ENCODE measurements at places on chromosomes 3 and 15.

DNA sequence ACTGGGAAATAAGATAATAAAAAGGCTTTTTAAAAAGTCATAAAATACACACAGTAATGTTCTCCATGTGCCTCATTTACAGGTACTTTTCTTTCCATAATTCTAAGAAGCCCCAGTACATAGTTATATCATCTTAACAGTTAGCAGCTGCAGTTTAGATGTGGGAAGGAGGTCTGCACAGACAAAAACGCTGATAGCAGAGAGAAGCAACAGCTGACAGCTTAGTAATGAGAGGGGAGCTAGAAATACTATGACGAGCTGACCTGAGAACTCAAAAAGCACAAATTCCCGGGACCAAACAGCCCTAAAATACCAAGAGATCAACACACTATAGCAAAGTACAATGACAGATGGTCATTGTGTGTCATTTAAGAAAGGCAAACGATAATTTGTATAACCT, 36.7 kb upstream of the ARHGEF3 start:
- DNase-seq: no peak

DNA sequence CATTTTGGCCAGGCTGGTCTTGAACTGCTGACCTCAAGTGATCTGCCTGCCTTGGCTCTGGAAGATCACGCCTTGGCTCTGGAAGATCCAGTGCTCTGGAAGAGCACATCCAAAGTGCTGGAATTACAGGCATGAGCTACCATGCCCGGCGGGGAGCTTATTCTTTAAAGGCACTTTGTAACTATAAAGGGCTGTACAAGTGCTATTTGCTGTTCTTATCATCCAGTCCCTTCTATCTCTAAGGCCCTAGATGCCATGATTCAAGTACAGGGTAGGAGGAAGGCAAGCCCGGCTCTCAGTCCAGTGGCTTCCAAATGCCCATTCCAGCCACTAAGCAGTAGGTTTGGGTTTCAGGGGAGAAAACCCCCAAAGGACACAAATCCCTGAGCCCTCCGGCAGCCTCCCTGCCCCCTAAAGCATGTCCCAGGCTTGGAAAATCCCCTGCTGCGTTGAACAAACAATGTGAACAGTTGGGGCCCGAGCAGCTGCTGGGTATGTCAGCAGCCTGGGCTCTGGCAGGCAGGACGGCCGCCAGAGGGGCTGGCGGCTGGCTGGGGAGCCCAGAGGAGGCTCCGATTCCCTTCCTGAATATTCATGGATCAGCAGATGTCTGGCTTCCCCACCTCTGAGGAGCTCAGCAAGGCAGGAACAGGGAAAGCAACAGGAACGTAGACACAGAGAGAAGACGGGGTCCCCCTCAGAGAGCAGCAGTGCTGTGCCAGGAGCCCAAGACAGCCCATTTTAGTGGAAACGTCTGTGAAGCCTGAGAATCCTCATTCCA, 7.7 kb downstream of the IGDCC4 start:
- DNase-seq: no peak

DNA sequence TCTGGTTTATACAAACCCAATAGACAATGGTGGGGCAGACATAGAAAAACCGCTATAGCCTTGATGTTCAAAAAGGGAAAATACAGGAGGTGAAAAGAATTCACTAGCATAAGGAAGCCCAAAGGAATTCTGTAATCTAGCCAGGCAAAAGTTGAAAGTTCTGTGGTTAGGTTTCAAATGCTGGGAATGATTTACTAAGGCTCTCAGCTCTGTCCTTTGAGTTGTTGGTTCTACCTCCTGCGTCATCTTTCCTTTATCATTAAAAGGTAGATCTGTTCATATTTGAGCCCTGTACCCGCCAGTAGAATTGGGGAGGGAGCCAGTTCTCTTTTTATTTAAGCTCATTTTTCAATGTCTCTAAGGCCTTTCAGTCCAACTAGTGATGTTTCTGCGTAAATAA, 866.5 kb downstream of the IGSF11 start:
- DNase-seq: no peak

DNA sequence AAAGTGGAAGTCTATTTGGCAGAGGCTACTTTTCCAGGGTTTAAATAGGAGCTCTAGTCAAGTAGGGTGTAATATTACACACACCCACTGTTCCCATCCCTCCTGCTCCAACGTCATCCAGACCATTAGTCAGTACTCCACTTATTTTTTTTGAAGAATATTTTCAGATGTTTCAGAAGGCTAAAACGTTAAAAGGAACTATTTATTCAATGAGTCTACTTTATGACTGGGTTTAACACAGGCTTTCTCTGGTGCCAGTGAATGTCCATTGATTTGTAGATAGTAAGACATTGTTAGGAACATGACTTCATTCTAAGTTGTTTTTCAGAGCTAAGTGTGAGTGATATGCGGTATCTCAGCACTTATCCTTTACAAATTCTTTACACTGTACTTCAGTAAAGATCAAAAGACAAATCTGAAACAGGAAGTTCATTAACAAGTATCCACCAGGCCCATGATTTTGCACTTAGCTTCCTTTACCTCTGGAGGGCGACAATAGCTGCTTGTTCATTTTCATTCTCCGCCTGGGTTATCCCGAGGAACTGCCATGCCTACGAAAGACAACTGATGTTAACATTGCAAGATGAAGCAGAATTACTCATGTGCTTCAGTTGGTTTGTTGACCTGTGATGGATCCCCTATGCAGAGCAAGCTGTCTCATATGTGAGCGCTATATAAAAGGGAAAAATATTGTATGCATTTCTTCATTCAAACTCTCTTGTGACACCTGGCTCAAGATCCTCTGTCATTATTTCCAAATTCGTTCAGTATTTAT, 158.7 kb downstream of the USP13 start:
- DNase-seq: no peak

GRCh38 chr3:117524890-117525289, 815.3 kb downstream of the TUSC7 start:
- DNase-seq: no peak

DNA sequence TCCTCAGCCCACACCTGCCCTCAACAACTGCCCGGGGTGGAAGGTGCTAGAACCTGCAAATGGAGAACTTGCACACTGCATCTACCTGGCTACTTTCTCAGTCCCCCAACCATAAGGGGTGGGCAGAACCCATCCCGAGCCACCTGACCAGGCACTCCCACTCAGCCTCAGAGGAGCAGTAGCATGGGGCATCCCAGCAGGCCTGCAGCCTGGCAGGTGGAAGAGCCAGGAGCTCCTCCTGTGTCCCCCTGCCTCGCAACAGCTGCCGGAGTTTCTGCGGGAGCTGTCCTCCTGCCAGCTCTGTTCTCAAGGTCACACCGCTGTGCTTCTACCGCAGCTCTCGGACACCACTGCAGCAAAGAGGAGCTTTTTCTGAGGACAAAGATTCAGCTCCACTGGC, 27.5 kb downstream of the RAB6B start:
- DNase-seq: no peak

- no peak for DNase-seq
These were observed 9.1 kb downstream of the INO80 start for GRCh38 chr15:41106947-41107346.

DNA sequence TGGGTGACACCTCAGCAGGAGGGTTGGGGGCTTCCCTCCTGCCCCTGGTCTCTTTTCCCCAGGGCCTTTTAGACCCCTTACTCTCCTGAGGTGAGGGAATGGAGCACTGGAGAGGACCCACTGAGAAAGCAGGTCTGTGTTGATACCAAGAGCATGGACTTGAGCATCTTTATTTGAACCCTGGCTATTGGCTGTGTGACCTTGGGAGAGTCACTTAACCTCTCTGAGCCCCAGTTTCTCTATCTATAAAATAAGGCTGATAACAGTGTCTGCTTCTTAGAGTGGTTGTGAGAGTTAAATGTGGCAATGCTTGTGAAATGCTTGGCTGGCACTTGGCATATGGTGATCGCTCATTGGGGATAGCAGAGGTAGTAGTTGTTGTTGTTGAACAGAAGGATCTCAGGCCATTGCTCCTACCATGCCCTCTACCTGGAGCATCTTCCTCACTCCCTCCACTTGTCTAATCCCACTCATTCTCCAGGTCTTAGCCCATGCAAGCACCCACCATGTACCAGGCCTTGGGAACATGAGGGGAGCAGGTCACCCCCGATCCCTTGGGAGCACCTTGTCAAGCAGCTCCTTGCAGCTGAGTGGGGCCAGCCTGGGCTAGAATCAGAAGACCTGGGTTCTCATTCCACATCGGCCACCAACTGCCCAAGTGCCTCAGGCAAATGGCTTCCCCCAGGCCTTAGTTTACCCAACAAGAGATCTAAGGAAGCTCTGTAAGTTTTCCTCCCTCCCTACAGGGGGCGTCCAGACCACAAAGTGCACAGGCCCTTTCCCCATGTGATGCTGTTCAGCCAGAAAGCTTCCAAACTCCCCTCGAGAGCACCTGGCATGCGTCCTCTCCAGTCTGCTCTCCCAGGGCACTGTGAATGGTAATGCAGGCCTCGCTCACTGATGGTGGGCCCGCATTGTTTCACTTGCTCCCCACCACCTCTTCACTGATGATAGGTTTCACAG, 96.7 kb downstream of the LSM3 start:
- no peak for DNase-seq

GRCh38 chr3:50154840-50155490, at the start of gene SEMA3F:
Gene SEMA3F (plus strand): TSS chr3:50155324. CDS start chr3:50159623, 4,299 bp downstream.
- peak; percentile 38 for DNase-seq

DNA sequence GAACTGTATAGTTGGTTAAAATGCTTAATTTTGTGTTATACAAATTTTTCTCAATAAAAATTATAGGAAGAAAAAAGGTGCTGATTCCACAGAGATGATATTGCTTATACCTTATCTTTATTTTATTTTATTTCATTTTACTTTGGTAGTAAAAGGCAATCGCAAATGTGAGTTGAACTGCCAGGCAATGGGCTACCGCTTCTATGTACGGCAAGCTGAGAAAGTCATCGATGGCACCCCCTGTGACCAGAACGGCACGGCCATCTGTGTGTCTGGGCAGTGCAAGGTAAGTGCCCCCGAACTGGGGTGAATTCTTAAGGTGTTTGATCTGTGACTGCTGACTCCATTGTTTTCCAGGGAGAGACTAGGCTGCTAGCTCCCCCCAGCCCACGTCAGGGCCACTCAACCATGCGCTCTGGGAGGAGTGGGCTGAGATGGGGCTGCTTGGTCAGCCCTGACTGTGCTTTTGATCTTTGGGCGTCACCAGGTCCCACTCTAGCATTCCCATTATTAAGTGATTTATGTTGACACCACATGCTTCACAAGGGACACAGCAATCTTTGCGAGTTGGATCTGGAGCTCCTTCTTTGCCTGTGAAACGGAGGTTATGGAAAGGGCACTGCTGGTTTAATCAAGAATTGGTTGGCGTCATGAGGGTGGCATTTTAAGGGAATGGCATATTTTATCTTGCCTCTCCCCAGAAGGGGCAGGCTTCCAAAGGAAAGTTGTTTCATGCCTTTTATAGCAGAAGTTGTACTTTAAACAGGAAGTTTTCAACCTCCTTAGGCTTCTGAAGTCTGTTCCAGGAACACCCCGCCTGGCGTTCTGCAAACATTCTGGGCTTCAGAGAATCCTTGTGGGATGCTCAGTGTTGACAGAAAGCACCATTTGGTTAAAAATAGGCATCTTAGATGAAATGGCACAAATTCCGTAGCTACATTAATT, 296.5 kb downstream of the THSD4 start:
- DNase-seq: no peak

GRCh38 chr15:101003706-101004105, 84.5 kb downstream of the LRRK1 start:
- DNase-seq: no peak

- no peak for DNase-seq
These were observed 28.9 kb downstream of the PRICKLE2 start for GRCh38 chr3:64196236-64196929.

- DNase-seq: no peak
These were observed 84.6 kb downstream of the PEAK1 start for GRCh38 chr15:77335298-77335697.

GRCh38 chr3:37823189-37823588, 38.5 kb upstream of the CTDSPL start:
- DNase-seq: no peak

DNA sequence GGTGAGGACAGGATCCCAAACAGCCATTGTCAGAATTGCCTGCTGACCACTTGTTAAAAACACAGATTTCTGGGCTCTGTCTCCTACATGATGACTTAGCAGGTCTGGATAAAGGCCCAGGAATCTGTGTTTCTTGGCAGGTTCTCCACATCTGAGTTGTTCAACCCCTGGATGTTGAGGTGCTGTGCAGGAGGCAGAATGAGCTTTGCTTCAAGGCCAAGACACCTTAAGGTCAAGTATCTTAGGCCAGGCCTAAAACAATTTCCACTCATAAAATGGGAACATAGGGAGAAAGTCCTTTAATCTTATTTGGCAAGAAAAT, 678.7 kb upstream of the CFAP20DC start:
- no peak for DNase-seq

DNA sequence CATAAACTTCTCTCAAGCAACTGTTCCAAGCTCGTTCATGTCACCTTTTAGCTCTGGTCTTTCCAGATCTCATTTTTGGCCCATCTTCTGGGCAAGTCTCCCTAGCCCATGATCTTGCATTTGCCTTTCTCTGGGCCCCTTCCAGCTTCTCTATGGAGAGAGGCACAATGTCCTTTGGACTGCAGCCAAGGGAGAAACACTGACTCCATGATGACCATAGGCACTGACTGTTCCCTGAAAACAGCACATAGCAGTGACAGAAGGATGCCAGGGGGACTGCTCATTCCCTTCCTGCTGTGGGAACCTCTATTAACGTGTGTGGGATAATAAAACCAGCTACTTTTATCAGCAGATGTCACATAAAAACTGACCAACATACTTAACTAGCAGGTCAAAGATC, 60.3 kb downstream of the STRIT1 start:
- no peak for DNase-seq

GRCh38 chr15:58755956-58756355, 6.4 kb upstream of the ADAM10 start:
- DNase-seq: no peak

DNA sequence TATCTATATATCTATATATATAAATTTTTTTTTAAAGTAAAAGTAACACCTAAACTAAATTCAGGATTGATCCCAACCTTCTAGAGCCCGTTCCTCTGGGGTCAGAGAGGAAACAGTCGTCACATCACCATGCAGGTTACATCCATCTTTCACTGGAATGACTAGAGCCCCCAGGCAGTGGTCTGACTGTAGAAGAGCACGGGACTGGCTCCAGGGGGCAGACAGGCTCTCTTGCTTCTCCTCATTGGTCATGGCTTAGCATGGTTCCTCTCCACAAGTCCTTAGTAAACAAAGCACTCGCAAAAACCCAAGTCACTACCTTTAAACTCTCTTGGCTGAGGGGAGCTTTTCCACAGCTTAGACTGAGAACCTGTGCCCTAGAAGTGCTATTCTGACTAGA, 110.5 kb downstream of the NR2F2 start:
- no peak for DNase-seq

DNA sequence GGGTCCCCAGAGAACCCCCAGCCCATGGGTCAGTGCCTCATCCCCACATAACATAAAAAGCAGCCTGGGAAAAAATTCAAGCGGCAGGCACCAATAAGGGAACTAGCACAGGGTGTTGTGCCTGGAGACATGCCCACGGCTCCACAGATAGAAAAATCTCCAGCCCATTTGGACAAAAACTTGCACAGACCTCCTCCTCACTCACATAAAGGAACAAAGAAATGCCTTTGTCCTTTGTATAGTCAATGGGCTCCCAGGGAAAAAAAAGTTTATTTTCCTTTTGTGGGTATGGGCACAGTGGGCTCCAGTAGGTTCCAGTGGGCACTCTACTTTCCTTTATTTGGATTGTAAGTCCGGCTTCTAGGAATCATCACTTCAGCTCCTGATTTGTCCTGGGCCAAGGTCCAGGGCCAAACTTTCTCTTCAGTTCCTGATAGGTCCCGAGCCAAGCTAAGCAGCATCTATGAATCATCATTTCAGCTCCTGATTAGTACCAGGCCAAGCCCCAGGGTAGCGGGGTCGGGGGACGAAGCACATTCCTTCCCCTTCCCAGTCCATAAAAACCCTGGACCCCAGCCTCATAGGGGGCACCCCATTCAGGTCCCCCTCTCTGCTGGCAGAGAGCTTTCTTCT, 1.6 kb upstream of the DNAH12 start:
- no peak for DNase-seq
